ENCODE measurements at places on chromosomes 2 and 18.

GRCh38 chr2:105379741-105380186 lies 19.1 kb downstream of the FHL2 start:
- no peak for DNase-seq

- no peak for DNase-seq
Measured at GRCh38 chr18:47999801-48000248, 69.4 kb upstream of the SMAD2 start.

- DNase-seq = no peak
Measured at GRCh38 chr18:23317975-23318675, 135.0 kb upstream of the RIOK3 start.

GRCh38 chr18:45517181-45517741 lies 98.0 kb upstream of the SLC14A2 start:
- DNase-seq = no peak

GRCh38 chr2:20179755-20180594 lies 45.0 kb downstream of the SDC1 start:
- no peak for DNase-seq

GRCh38 chr18:36638224-36638623 lies 190.6 kb downstream of the TPGS2 start:
- DNase-seq = no peak

Data from cerebellar nuclear complex (tissue), 1 donor.